Stimulated activated CD8-positive, alpha-beta memory T cell treated with anti-CD3 and anti-CD28 coated beads, Interleukin-4, amount 100 ng/mL, for 1 hour (primary cell): ENCODE measurements at places on chromosomes 1 and 21.

GRCh38 chr1:208162903-208163302 is 81.3 kb downstream of the PLXNA2 start:
- no peak for DNase-seq

GRCh38 chr1:161114556-161114955 is 3.3 kb downstream of the PFDN2 start:
- no peak for DNase-seq

- DNase-seq: no peak
Measured at GRCh38 chr21:25809013-25809412, 74.2 kb downstream of the GABPA start.

DNA sequence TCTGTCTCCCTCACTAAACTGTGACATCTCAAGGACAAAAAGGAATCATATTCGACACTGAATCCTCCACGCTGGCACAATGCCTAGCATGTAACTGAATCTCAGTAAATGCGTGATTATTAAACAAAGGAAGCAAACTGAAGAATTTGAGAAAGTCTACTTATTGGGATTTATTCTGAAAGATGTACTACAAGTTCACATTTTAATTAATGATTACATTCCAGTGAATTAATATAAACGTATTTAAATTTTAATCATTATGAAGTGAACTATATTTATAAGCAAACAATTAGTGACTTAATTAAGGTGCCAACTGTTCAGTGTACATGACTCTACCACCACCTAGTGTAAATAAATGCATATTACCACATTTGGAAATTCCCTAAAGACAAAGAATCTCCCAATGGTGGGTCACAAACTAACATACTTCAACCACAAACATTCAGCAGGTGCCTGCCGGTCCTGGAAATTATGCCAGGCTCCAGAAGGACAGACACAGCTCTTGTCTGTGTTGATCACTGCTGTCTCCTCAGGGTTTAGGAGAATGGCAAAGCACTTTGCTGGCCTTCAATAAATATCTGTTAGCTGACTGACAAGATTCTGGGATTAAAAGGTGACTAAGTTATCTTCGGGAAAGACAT is 56.3 kb downstream of the SMYD3 start:
- DNase-seq: no peak

DNA sequence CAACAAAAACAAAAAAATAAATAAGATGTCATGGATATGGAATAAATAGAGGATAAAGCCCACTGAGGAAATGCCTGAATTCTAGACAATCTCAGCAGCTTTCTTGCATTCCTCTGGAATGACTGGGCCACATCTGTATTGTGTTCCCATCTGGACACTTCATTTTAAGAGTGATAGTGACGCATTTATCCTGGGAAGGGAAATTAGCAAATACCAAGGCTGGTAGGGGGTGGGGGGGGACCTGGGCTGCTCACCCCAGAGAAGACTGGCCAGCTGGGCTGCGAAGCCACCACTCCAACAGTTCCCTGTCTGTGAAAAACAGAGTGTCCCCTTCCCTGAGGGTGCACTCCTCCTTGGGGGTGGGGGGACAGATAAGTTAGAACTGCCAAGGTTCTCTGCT is 106.3 kb downstream of the HIVEP3 start:
- DNase-seq: no peak

DNA sequence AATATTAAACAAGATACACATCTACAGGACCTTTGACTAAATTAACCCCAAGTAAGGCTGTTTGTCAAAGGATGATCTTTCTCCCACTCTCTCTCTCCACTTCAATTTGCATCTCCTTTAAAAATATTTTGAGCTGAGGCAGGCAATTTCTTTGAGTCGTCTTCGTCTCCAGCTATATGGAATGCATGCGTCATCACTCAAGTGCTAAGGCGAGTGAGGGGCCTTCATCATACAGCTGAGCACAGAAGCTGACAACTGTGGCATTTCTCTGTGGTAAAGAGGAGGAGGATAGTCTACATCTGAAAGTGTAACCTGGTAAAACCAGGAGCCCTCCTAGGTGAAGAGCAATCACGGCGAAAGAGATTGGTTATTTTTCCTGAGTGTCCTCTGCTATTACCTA is 7.6 kb downstream of the EPHX4 start:
- no peak for DNase-seq

DNA sequence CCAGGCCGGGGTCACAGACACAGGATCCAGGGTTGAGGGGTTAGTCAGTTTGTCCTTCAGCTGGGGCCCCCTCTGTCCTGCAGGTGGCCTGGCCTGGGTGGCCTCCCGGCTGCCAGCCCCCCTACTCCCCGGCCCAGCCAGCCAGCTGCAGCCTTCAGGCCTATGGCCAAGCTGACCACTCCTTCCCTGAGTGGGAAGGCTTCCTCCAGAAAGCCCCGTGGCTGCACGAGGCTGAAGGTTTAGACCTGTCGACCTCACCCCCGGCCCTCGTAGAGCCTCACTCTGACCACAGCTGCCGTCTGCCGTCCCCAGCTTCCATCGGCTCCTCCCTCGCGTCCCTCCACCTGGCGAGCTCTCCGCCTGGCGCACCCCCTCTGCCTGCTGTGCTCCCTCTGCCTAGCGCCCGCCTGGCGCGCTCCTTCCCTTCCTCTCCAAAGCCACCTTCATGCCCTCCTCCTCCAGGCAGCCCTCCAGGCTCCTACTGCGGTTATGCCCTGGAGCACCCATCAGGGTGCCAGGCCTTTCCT is 9.6 kb downstream of the TTLL10 start:
- DNase-seq: no peak

DNA sequence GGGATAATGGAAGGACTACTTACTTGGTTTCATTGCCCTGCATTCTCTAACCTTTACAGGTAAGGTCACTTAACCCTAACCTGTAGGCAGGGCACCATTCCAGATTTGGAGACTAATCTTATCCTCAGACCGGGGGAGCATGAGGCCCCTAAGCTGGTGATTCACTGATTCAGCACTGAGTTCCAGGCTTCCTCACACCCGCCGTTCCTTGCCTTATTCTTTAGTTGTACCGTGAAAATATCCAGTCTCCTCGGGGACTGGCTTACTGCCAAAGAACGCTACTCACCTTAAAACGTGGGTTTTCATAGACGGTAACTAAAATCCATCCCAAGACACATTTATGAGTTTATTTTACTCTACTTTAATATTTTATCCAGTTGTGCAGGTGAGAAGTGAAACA is 44.3 kb upstream of the COL24A1 start:
- no peak for DNase-seq

DNA sequence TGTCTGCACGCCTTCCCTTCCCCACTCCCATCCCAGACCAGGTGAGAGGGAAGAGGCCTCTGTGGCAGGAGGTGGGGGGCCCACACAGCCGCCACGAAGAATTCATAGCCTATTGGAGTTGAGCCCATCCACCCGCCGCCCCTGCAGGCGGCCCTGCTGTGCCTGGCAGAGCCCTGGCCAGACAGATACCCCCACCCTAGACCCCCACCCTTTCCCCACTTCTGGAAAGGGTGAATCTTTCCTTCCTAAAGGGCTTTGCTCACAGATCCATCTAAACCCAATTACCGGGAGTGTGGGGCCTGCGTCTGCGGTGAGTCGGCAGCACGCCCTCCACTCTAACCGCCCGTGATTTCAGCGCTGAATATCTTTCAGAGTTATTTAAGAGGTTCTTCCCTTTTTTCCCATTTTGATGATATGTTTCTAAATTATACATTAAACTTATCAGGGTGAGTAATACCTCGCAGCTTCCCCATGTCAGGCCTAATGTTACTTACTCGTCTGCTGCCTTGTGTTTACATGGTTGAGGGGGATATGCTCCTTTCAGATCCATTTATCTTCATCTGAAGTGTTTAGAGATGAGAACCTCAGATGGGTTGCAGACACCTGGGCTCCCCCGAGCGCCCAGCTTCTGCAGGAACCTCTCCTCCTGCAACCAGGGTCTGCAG is 183.9 kb upstream of the VAMP3 start:
- DNase-seq: no peak

DNA sequence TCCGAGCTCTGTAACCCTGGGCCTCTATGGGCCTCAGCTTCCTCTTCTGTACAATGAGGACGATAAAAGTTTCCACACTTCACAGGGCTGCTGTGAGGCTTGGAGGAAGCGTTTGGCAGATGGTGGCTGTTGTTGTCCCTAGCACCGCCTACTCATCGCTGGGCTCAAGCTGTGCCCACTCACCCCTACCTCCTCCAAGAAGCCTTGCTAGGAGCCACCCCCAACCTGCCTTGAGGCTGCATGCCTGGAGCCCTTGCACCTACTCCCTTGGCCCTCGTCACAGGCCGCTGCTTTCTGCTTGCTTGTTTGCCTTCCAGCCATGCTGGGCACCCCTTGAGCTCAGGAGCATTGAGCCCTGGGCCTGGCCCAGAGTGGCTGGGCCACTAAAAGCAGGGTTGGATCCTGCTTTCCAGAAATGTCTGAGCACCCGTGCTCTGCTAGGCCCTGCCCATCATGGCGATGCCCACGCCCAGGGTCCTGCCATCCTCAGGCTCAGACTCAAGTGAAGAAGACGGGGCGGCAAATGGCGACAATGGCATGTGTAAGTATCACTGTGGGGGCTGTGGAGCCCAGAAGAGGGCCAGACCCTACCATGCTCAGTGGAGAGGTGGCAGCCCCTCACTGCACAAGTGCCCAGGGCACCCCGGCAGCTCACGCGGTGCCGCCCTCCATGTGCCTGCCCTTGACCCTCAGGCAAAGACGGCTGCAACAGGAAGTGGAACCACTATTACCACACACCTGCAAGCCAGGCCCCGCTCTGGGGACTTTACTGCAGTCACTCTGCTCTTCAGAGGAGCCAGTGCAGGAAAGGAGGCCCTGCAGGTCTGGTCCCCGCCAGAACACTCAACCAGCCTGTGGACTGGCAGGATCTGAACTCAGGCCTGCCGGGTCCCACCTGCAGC is 9.5 kb downstream of the SH3BGRL3 start:
- DNase-seq: no peak

GRCh38 chr1:71311376-71311775 is 230.5 kb upstream of the ZRANB2 start:
- DNase-seq: no peak

- DNase-seq: no peak
Measured at GRCh38 chr1:201544710-201545109, 5.8 kb downstream of the NAV1 start.

GRCh38 chr1:61914823-61915482 is 172.7 kb downstream of the PATJ start:
- DNase-seq: no peak

DNA sequence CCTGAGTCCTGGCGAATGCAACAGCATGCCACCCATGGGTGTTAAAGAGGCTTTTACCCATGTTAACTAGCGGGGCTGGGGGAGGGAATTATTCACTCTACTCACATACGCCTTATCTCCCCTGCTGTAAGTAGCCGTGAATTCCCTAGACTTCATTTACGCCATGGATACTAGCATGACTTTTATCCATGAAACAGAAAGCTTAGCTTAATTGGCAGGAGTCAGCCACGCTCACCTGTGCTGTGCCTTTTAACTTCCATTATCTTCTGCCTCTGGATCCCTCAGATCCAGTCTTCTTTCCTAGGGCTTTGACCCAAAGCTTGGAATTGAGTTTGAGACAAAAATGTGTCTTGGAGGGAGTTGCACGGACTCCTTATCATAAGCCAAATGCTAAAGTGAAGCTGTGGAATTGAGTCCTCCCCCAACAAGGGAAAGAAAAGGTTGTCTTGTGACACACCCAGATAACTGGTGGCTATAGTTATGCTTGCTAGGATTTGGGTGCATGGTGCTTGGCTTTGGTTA is 9.7 kb upstream of the NASP start:
- DNase-seq: no peak

- DNase-seq: no peak
Measured at GRCh38 chr1:168742386-168742785, 13.4 kb upstream of the DPT start.

- no peak for DNase-seq
Measured at GRCh38 chr1:205001162-205001561, 41.9 kb upstream of the CNTN2 start.

DNA sequence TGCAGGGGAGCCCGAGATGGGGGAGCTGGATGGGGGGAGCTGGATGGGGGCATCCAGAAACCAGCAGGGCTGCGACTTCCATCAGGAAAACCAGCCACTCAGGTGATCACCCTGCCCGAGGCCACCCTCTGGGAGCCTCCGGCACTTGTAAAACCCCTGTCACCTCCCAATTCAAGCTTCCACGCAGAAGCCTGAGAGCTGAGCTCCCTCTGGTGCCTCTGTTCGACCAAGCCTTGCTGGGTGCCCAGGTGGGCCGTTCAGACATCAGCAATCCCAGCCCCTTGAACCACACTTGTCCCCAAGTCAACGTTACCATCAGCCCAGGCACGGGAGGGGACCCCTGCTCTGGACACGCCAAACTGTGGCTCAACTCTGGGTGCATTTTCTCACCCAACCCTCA is 59.6 kb downstream of the MEGF6 start:
- DNase-seq: no peak

- DNase-seq: no peak
Measured at GRCh38 chr21:45341779-45342178, 54.1 kb upstream of the POFUT2 start.

- DNase-seq: no peak
Measured at GRCh38 chr1:238592621-238593020, 701.9 kb upstream of the ZP4 start.
